ENCODE measurements at places on chromosomes 1 and 21.

DNA sequence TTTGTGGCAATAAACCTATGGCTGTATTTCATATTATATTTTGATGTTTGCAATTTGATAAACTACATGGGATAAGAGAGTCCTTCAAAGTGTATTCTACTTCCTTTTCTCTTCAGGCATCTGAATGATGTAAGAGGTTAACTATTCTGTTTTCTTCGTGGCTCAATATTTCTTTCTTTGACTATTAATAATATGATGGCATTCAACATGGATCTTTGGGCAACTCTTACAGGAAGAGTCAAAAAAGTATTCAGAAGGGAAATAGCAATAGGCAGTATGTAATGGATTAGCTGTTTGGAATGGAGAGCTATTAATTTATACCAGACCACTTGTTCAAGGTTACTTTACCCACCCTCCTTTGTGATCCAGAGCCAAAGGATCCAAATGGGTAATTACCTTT, 74.4 kb downstream of the HMCN1 start:
- DNase-seq: no peak

DNA sequence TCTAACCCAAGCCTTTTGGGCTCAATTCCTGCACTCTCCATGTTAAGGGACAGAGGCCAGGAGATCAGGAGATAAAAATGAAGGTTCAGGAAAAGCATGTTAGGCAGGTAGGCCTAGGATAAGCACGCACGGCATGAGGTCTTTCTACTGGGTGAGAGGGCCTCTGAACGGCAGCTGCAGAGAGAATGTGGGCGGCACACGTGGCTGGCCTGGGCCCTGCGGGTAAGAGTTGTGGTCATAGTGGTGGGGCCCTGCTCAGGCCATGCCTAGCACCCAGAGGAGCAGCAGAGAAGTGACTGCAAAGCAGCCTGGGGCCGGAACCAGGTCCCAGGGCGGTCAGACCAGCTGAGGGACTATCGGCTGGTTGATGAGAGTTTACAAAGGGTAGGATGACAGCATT, 7.5 kb upstream of the FOXO6 start:
- DNase-seq: no peak

GRCh38 chr21:42002421-42002958, 7.7 kb downstream of the ZBTB21 start:
- DNase-seq: no peak

DNA sequence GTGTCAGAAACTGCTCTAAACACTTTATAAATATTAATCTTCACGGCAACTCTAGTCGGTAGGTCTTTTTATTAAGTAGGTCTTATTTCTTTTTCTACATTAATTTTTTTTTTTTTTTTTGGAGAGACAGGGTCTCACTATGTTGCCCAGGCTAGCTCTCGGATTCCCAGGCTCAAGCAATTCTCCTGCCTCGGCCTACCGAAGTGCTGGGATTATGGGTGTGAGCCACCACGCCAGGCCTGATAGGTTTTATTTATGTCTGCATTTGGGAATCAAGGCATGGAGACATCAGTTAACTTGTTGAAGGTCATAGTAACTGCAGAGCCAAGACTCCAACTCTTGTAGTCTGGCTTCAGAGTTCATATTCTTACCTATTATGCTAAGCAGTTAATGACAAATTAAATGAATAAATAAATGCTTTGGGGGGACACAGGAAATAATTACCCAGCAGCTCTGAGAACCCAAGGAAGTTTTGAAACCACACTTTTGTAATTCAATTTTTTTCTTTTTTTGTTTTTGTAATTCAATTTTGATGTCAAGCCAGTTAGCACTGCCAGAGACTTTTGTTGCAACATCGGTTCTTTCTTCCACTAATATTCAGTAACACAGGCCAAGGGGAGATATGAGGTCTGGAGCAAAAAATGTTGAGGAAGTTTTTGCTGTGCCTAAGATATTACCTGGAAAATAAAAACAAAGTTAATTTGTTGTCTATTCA, 9.4 kb upstream of the UAP1 start:
- DNase-seq: no peak

GRCh38 chr1:232239998-232240397, 389.9 kb downstream of the SIPA1L2 start:
- DNase-seq: no peak

- DNase-seq: no peak
Observed at GRCh38 chr1:212132025-212132424, 96.5 kb downstream of the DTL start.
